Activated CD8-positive, alpha-beta memory T cell treated with anti-CD3 and anti-CD28 coated beads, Interleukin-2, amount 50 U/mL, for 48 hours (primary cell): ENCODE measurements at places on chromosomes 16 and 17.
A peak's percentile ranks its signal among the peaks of the same experiment; 100 is the strongest.

- no peak for DNase-seq
These were observed 2.3 kb downstream of the MRC2 start for GRCh38 chr17:62629556-62630364.

DNA sequence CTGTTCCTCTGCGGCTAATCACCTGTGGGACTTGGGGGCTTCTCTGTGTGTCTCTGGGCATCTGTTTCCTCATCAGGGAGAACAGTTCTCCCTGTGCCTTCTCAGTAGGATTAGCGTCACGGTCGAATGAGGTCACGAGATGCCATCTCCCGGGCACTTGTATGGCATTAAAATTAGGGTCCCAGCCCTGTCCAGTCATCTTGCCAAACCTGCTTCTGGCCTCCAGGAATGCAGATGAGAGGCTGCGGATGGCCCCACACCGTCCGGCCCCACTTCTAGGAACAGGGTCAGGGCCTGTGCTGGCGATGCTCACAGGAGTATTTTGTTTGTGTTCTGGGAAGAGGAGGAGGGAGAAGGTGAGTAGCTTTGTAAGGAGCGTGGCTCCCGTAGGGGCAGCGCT is 58.5 kb downstream of the OR1D5 start:
- no peak for DNase-seq

DNA sequence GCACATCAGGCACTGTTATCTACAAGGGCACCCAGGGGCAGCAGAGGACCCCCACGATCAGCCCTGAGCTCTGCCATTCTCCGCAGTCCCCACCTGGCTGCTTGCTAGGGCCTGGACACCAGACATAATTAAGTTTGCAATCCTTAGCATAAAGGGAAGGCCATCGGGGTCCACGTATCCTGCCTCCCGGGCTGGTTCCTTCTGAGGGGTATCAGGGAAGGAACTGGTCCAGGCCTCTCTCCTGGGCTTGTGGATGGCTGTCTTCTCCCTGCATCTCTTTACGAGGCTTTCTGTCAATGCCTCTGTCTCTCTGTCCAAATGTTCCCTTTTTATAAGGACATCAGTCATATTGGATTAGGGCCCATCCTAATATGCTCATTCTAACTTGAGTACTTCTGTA is 77.8 kb downstream of the CYLD start:
- no peak for DNase-seq

DNA sequence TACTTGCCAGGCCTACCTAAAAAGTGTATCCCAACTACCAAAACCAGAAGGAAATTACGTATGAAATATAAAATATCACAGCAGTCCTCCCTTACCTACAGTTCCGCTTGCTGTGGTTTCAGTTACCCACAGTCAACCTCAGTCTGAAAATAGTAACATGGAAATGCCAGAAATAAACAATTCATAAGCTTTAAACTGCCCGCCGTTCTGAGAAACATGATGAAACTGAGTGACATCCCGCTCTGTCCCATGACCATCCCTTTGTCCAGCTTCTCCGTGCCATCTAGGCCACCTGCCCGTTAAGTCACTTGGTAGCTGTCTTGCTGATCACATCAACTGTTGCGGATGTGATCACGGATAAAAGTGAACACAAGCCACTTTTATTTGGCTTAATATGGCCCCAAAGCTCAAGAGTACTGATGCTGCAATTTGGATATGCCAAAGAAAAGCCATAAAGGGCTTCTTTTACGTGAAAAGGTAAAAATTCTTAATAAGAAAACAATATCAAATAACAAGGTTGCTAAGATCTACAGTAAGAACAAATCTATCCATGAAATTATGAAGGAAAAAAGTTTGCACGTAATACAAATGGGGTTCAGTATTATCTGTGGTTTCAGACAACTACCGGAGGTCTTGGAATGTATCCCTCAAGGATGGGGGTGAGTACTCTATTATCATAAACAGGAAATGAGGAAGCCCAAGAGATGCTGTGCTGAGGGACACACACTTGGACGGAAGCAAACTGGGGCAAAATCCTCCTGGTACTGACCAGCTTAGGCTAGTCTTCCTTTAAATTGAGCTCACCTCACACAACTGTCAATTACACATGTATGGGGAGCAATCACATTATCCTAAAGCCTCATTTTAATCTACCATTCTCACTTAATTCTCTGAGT is 8.2 kb downstream of the USP22 start:
- DNase-seq: no peak

- no peak for DNase-seq
These were observed at the start of gene COX6A2 for GRCh38 chr16:31428279-31428597. COX6A2 (minus strand) TSS chr16:31428360; CDS start chr16:31428325, 35 bp downstream.

GRCh38 chr16:23160082-23160481 is 10.8 kb upstream of the USP31 start:
- no peak for DNase-seq

DNA sequence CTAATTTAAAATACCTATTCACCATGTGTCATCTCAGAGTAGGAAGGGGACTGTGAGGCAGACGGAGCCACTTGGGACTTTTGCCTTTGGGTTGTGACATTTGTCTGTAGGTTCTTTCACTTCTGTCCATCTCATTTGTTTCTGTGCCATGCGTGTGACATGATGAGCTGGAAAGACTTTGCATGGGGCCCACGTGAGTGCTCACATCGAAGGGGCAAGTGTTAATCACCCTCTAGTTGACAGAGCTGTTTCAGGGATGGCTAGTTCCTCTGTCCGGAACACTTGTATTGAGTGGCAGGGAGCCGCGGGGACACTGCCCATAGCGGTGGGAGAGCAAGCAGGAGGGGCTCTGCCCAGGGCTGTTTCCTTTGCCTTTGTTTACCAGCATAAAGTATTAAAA is 112.0 kb downstream of the RPTOR start:
- DNase-seq: no peak

GRCh38 chr16:14175086-14175485 is 104.0 kb downstream of the MRTFB start:
- DNase-seq: no peak

DNA sequence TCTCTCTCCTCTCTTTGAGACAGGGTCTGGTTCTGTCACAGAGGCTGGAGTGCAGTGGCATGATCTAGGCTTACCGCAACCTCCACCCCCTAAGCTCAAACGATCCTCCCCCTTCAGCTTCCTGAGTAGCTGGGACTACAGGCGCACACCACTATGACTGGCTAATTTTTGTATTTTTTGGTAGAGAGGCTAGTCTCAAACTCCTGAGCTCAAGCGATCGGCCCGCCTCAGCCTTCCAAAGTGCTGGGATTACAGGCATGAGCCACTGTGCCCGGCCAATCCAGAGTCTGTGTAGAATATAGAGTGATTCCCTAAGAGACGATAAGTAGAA is 65.8 kb upstream of the RPH3AL start:
- peak; percentile 59 for DNase-seq

- DNase-seq: no peak
These were observed 101.8 kb upstream of the NLRP1 start for GRCh38 chr17:5686074-5686635.

DNA sequence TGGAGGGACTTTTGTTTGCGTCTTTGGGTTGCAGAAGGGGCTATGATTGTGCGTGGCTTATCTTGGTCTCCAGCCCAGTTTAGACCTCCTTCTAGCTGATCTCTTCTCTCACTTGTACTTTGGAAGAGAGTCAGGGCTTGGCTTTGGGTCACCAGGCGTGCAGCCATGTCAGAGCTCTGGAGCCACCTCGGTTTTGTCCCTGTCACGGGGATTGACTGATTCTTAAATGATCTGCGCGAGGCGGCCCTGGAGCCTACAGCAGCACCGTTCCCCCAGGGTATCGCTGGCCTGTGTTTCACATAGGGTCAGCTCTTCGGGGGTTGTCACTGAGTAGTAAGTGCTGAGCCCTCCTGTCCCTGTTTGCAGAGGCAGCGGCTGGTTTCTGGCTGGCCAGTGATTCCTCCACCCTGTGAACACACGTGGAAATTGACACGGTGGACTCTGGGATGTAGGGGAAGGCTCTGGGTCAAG is 209.8 kb upstream of the CHMP6 start:
- DNase-seq: no peak

DNA sequence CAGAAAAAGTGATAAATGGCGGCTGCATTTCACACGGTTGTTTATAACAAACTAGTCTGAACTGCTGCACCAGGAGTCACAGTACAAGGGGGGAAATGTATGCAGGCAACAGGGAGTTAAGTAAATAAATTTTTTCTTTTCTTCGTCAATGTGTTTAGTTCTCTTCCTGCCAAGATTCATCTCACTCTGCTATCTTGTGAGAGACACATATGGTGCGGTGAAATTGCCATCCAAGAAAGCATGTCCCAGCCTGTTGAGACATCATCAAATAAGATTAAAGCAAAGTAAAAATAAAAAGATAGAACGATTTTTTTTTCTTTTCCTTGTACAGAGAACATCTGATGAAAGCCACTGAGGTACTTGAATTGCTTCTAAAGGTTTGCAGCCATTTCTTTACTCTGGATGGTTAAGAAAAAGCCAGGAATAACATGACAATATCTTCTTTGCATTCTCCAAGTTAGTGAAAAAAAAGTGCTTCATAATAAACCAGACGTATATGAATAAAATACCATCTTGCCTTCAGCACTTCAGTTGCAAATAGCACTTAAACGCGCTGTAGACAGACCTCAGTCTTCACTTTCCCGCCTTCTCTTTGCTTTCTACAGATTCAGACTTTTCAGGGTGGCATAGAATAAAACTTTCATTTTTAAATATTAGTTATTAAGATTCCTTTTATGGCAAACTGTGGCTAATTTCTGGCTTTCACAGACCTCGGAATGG is 506.2 kb upstream of the ZFHX3 start:
- no peak for DNase-seq

GRCh38 chr16:89779909-89780305 is 36.5 kb downstream of the FANCA start:
- DNase-seq: no peak

DNA sequence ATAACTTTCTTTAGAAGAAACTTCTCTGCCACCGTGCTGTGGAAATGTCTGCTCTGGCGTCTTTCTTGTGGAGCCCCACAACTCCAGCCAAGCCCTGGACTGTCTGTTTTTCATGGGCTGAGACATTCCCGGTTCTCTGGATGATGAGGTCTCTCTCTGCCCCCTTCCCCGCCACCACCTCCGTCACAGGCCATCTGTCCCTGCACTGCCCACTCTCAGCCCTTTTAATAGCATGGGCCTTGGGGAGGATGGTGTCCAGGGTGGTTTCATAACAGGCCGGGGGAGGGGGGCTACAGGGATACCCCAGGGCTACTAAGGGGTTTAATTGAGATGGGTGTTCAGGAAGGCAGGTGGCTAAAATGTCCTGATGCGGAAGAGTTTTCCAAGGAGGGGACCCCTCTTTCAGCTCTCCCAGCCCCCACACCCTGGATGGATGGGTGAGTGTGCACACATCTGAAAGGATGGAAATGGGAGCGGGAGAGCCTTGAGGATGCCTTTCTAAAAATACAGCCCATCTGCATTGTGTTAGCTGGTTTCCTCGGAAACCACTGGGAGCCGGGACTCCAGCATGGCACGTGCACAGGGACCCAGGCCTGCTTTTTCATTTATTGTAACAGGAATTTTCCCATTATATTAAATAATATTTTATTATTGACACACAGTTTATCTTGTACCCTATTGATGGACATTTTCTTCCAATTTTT is 14.6 kb upstream of the NDRG4 start:
- no peak for DNase-seq

DNA sequence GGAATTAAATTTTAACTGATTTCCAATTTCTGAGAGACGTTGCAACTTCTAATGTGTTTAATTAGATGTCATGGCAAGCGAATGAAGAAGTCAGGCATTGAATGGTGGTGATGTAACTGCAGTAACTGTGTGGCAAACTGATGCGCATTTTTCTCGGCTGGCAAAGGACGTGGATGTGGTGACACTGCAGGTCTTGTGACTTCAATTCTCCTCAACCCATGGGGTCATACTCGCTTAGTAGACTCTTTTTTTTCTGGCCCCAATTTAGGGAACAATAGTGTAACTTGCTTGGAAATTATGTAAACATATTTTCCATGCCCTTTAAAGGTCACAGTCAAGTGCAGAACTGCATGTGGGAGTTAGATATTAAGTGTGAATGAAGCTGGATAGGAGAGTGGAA is 1.9 kb upstream of the FAM20A start:
- no peak for DNase-seq

DNA sequence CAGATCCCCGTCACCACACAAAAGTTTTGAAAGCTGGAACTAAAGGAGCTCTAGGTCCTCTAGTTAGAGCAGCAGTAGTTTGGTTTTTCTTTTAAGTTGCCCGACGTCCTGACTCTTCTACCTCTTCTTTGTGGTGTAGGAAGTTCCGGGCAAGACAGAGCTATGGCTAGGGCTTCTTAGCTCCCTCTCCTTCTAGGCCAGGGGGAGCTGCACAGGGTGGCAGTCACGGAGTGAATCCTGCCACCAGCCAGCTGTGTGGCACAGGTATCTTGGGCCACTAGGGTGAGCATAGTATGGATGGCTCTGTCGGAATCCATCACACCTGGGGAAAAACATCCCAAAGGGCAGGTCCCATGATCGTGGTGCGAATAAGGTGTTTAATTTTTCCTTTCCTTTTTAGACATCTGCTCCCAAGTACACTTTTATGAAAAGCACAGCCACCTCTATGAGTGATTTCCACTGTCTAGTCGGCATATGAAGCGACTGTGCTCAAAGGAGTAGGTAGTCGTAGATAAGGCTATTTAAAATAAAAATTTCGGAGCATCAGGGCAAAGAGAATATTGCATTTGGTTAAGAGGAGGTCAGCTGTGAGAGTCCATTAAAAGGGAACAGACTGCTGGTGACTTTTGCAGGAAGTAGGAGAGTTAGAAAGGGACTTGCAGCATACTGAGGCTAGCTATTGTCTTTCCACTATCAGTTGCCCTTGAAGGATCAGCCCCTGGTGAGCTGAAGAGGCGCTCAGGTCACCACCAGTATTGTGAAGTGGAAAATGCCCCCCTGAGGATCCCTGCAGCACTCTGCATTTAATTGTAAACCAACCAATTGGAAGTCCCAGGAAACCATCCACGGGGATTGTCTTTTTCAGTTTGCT is 2.1 kb downstream of the PRKCA start:
- peak; percentile 66 for DNase-seq

DNA sequence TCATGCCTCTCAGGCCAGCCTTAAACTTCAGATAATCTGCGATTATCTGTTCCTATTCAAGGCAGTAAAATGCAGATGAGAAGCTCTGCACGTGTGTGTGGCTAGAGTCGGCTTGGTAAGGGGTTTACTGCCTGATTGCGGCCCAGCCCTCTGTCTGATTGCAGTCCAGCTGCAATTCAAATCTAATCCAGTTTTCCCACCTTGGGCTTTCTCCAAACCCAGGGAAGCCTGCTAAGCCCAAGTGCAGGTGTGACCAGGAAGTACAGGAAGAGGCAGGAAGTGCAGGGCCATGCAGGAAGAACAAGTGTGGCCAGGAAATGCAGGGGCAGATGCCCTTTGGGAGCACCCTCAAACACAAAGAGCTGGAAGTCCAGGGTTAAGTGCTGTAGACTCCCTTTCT is 314.9 kb downstream of the CEP112 start:
- no peak for DNase-seq

GRCh38 chr16:67277294-67277998 is 1.9 kb upstream of the PLEKHG4 start:
- DNase-seq: no peak
